ENCODE measurements at places on chromosomes 16 and 17.

GRCh38 chr17:75463603-75464002, 7.2 kb downstream of the TMEM94 start:
- no peak for DNase-seq

DNA sequence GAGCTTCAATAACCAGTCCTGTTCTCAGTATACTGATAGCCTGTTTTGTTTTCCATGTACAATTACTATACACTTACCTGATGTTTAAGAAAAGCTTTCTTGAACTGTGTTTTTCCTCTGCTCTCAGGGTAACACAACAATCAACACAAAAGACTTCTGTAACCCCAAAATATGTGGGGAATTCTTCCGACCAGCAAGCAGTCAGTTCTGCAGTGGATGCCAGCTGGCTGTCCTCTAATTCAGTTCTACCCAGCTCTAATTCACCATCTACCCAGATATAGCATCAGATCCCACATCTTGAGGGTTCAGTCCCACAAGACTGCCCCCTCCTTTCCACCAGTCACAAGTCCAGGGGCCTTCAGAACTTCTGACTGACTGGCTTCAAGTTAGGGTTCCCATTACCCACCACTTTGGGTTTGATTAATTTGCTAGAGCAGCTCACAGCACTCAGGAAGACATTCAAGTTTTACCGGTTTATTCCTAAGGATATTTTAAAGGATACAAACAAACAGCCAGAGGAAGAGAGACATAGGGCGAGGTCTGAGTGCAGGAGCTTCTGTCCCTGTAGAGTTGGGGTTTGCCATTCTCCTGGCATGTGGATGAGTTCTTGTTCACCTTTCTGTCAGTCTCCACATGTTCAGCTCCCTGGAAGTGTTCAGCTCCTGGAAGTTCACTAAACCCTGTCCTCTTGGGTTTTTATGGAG, 178.2 kb downstream of the CHD9 start:
- DNase-seq, result peak; percentile 36

- peak; percentile 97 for DNase-seq
Measured at GRCh38 chr17:65855245-65855644, 293.8 kb upstream of the AXIN2 start.

DNA sequence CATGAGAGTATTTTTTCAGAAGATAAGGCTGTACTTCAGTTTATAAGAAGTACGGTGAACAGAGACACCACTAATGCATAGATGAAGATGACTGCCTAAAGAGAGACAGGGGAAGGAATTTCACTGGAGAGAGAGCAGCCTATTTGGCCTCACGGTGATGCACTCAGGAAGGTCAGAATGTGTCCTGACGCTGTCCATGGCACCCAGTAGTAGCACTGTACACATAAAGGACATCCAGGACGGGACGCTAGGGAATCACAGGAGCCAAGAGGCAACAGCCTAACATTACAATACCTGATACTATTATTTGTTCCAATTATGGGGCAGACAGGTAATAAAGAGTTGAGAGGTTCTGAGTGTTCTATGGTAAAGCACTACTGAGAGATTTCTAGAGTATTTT, 24.9 kb upstream of the LRRC37A start:
- DNase-seq, result no peak

GRCh38 chr16:48903039-48903438, 293.1 kb upstream of the N4BP1 start:
- no peak for DNase-seq

DNA sequence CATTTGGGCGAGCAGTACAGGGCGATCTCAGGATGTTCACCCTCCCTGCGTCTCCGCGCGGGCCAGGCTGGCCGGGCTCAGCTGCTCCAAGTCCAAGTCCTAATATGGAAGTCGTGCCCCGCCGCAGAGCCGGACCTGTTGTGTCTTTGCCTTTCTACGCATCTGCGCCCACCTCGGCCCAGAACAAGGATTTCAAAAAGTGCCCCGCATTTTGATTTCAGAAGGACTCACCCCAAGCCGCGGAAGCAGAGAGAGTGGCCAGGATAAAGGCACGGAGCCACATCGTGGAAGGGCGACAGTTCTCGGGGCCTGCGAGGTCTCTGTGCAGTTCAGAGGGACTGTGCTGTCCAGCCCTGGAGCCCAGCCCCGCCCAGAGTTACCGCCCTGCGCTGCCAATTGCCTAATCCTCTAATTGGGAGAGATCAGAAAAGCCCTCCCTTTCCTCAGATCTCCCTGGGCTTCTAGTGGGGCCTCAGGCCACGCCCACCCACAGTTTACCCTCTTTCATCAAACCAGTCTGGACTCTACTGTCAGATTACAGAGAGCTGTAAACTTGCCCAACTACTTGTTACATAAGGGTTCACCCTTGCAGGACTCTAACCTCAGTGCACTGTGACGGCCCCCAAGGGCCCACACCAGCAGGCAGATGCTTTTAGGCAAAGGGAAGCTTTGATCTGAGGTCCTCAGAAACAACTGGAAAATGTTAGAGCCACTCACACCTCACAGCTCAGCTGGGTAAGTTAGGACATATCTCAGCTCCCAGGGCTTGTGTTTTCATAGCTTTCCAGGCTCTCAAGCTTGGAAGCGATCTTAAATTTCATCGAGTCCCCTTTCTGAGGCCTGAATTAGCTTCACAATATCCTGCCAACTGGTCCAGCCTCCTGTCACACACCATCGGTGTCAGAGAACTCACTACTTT, at the start of gene CES1:
Gene CES1 (minus strand): TSS at position 324 of the 919 bp plus-strand sequence. CDS start 41 bp downstream, at position 283.
- DNase-seq, result no peak

GRCh38 chr17:48637323-48638260, 11.4 kb upstream of the HOXB9 start:
- peak; percentile 65 for DNase-seq

- no peak for DNase-seq
Measured at GRCh38 chr16:10608687-10609401, 28.4 kb upstream of the EMP2 start.

DNA sequence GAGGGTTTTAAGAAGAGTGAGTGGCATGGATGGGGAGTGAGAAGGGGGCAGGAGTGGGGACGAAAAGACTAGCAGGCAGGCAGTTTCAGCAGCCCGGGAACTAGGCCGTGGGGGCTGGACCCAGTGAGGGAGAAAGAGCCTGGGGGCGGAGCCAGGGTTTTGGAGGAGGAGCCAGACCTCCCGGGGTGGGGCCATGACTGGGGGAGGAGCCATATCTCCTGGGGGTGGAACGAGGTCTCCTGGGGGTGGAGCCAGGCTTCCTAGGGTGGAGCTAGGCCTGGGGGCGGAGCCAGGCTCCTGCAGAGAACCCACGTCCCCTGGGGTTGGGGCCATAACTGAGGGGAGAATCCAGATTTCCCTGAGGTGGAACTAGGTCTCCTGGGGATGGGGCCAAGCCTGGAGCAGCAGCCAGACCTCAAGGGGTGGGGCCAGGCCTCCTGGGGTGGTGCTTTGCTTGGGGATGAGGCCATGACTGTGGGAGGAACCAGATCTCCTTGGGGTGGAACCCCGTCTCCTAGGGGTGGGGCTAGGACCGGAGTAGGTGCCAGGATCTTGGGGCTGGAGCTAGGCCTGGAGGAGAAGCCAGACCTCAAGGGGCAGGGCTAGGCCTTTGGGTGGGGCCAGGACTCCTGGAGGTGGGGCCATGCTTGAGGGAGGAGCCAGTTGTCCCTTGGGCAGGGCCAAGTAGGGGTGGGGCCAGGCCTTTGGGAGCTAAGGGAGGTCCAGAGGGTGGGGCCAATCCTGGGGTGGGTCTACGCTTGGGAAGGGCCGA, 41.7 kb upstream of the JPH3 start:
- DNase-seq, result no peak

GRCh38 chr17:4304417-4305027, 40.7 kb upstream of the ANKFY1 start:
- DNase-seq, result peak; percentile 61

GRCh38 chr17:46175891-46176290, 17.3 kb downstream of the KANSL1 start:
- peak; percentile 40 for DNase-seq

GRCh38 chr17:51065466-51065865, 55.2 kb downstream of the SPAG9 start:
- no peak for DNase-seq

- no peak for DNase-seq
Measured at GRCh38 chr16:9679213-9679767, 502.9 kb downstream of the GRIN2A start.

DNA sequence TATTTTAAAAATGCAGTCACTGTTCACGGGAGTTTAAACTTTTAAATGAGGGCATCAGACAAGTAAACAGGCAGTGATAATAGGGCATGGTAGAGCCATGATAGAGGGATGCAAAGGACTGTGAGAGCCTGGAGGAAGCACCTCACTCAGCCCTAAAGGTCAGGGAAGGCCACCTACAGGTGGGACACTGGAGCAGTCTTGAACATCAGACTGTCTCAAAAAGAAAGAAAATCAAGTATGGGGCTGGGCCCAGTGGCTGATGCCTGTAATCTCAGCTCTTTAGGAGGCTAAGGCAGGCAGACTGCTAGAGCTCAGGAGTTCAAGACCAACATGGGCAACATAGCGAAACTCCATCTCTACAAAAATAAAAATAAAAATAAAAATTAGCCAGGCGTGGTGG, 31.0 kb upstream of the DHRS7B start:
- no peak for DNase-seq

GRCh38 chr17:75183999-75184884, 1.5 kb upstream of the SUMO2 start:
- DNase-seq, result no peak

DNA sequence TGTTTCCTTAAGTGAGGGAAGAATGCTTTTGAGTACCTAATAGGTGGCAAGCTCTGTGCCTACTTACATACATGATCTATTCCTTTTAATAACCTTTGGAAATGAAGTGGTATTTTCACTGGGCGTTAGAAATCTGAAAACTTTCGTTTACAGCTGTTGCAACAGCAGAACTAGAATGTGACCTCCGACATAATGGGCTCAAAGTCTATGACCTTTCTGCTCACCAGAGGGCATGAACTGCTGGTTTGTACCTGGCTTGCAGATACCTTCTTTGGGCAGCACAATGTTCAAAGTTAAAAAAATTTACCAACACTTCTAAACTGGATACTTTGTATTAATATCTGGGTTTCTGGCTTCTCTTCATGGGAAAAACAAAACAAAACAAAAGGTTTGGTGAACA, 24.3 kb downstream of the CA4 start:
- DNase-seq, result no peak

DNA sequence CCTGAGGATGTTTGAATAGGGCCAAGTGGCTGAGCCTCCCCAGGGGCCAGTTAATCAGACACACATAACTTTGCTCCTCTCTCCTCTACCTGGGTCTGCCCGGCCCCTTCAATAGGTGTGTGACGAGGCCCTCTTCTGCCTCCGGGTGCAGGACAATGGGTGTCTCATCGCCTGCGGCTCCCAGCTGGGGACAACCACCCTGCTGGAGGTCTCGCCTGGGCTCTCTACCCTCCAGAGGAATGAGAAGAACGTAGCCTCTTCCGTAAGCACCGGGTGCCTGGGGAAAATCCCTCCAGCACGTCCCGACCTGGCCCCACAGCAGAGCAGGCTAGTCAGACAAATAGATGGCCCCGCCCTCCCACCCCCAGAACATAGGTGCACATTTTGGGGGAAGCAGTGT, 16.1 kb upstream of the KIF19 start:
- DNase-seq, result no peak

GRCh38 chr17:21007646-21008045, 35.2 kb downstream of the USP22 start:
- DNase-seq, result no peak

- DNase-seq, result no peak
Measured at GRCh38 chr17:3940965-3941698, 23.1 kb downstream of the ATP2A3 start.

DNA sequence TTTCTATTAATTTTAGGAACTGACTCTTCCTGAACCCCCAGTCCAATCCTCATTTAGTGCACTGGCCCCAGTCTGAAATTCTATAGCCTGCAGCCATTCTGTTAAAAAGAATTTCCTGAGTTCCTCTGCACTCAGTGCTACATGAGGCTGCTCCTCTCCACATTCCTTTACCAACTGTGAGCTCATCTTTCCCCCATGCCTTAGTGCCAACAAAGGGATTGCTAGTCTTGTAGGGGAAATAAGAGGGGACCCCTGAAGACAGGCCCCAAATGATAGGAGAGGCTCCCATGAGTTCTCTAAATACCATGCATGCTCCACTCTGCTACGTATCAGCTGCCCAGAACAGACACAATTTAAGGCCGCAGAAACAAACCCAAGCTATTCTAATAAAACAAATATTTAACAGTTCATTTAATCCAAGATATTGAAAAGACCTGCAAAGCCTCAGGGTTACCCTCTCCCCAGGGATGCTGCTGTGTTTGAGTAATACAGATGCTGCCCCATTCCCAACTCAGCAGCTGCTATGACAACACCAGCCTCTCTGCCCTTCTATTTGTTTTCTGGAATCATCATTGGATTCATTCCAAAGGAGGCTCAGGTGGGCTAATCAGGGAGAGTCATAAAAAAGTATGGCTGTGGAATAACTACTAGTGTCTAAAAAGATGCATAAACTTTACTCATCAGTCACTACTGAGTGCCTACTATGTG, 228.5 kb downstream of the TOX3 start:
- DNase-seq, result no peak

- peak; percentile 47 for DNase-seq
Measured at GRCh38 chr17:51257150-51258081, 2.4 kb downstream of the MBTD1 start.

DNA sequence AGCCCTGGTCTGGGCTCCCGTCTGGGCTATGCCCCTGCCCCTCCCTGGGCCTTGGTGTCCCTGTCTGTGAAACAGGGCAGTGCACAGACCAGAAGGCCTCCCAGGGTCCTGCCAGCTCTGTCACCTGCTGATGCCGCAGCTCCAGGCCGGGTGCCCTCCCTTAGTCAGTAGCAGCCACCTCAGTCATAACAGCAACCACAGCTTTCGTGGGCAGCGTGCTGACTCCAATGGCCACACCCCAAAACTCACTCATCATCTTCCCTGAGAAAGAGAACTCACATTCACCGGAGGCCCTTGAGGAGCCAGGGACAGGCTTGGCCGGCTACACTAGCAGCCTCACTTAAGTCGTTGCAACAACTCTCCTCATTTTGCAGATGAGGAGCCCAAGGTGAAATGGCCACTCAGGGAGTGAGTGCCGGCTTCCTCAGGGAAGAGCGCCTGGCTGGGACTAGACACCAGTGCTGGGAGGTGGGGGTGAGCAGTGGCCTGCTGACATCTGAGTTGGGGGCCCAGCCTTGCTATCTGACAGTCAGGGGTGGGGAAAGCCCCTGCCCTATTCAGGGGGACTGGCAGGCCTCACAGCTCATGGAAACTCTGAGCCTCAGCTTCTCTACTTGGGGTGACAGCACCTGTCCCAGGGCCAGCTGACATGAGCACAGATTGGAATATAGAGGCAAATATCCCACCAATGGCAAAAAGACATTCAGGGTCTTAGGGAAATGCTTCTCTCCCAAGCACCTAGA, 22.6 kb downstream of the SLC5A10 start:
- peak; percentile 91 for DNase-seq
